Activated CD4-positive, alpha-beta T cell treated with anti-CD3 and anti-CD28 coated beads, Interleukin-2, amount 50 U/mL, for 48 hours (primary cell): ENCODE measurements at places on chromosomes 4 and X.

DNA sequence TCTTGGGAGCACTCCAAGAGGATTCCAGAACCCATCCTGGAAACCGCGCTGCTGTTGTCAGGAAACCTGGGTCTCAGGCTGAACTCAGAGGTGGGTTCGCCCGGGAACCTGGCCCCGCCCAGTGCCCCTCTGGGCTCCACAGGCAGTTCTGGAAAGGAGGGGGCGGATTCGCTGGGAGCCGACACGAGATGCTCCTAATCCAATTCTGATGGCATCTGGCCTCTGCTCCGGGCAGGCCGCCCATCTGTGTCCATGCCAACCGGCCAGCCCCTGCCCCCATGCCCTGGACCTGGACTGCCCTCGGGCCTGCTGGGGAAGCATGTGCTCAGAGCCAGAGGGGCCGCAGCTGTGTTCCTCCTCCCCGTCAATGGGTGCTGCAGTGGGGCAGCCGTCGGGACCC lies 21.0 kb downstream of the ATP2B3 start:
- no peak for DNase-seq

DNA sequence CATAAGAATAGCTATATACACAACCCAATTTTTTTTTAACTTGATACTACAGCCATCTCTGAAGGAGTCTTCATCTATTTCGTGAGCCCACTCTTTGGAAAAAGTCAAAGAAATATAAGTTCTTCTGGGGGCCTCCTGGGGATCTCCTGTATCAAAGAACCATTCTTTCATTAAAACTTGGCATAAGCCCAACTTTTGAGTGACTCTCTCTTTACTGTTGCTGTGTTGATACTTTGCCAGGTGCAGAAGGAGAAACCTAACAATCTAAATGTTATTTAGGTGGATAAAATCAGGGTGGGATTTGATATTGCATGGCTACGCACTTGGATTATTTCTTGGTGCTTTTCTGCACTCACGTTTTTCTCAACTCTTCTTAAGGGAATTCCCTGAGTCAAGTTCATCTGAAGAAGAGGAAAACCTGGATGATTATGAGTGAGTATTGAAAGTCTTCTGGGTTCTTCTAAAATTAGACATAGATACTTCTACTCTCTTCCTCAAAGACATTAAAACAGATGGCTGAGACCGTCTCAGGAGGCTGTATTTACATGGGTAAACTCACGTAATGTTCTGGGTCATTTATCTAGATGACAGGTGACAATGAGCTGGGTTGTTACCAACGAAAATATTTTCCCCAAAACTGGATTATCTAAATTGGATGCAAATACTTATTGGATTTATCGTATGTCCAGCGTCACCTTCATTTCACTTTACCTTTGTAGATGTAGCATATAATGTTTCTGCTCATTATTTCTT lies 25.2 kb downstream of the BMX start:
- DNase-seq, result no peak

DNA sequence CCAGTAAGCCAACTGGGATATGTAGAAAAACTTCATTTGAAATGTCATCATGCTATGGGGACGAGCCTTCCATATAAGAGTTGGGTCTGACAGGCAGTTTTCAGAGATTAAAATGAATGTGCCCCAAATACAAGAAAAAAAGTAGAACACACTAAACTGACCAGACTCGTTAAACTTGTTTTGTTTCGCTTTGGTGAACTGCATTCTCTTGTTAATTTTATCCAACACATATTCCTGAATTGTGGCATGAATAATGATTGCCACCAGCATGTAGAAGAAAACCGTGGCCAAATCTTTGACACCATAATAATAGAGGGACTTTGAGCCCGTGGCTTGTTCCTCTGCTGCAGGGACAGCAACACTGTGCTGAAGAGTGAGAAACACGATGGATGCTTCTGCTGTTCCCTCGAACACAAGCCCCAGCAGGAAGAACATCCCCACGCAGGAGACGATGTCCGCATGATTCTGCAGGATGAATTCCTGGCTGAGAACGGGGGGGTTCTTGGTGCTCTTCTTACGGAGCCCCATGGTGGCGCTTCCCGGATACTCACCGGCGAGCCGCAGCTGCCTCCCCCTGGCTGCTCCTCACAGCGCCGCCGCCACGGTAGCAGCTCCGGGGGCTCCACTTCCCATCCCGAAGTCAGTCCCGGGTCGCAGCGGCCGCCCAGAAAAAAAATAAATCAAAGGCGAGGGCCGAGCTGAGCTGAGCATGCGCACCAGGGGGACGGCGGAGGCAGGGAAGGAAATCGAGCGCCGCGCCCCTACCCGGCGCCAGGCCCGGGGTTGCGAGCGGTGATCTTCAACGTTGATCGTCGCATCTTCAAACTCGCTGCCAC lies at the start of gene TRAM1L1:
TSS of gene TRAM1L1 (minus strand) at position 711 of the 836 bp plus-strand sequence. CDS start at position 528, 183 bp downstream.
- peak; percentile 1 for DNase-seq

DNA sequence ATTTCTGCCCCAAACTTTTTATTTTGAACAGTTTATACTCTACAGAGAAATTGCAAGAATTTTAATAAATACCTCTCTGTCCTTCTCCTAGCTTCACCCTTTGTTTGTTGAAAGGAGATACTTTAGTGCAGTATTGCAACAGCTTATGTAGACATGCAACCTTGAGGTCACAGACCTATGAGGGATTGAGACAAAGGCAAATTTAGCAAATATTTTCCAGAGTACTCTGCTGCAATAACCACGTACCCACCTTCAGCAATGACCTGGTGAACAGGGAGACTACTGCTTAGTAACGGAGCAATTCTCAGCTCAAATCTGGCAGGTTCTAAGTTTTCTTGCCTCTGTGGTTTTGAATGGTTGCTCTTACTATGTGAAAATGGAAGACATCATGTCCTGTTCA lies 13.2 kb downstream of the FGA start:
- no peak for DNase-seq

DNA sequence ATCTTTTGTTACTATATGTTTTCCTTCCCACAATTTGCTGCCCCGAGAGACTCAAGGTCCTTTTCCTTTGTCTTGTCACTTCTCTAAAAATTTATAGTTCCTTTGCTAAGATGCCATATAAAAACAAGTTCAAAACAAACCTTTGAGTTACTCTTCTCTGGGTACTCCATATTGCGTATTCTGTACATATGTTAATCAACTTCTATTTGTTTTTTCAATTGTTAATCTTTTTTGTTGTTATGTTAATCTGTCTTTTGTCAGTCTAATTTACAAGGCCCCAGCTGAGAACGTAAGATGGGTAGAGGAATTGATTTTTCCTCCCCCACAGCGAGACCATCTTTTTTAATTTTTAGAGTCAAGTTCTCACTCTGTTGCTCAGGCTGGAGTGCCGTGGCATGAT lies 7.2 kb upstream of the PPEF2 start:
- DNase-seq, result no peak
